Activated T-cell treated with anti-CD3 and anti-CD28 coated beads, Interleukin-2, amount 50 U/mL, for 24 hours (primary cell): ENCODE measurements at places on chromosomes 3 and 15.

DNA sequence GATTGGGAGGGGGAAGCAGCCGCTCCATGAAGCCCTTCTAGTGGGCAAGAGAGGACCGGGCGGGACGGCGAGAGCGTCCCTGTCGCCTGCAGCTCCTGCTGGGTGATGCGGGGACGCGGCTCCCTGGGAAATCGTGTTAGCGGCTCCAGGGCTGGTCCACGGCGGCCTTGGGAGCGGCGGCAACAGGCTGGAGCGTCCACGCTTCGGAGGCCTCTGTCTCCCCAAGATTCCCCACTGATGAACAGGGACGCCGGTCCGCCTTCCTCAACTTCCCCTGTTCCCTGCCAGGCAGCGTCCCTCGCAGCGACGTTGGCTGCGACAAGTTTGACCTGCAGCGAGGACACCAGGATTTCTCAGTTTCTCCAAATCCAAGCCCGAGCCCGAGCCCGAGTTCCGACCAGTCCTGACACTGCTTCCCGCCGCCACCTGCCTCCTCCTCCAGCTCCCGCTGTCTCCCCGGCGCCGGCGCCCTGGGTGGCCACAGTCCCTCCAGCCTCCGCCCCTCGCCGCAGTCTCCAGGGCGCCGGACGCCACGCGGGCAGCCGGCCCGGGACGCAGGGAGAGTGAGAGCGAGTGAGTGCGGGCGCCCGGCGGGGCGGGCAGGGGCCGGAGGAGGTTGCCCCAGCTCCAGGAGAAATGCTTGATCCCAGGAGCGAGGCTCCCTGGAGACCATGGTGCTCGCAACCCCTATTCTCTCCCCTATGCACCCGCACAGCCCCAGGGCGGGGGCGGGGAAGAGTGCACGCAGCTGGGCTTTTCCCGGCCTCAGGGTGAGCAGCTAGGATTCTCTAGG lies 78.1 kb upstream of the RNF7 start:
- DNase-seq, result no peak

- DNase-seq, result peak; percentile 90
Measured at GRCh38 chr3:36992806-36993325, at the start of gene EPM2AIP1. TSS of gene EPM2AIP1 (minus strand) at chr3:36993131. CDS start at chr3:36993077, 54 bp downstream.

DNA sequence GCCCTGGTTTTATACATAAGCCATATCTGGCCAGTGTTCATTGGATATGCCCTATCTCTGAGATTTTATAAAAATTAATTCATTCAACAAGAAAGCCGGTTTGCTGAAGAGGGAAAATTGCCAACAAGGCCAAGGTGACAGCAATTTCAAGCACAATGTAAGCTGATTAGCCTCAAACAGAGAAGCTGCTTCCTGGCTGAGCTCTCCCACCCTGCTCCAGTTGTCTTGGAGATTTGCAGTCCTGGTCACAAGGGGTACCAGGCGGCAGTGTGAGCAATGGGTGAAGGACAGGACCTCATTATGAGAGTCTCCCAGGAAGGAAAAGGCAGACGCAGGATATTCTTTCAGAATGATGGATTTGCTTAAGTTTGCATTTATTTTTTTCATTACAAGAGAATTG lies 5.4 kb upstream of the THSD4 start:
- no peak for DNase-seq

DNA sequence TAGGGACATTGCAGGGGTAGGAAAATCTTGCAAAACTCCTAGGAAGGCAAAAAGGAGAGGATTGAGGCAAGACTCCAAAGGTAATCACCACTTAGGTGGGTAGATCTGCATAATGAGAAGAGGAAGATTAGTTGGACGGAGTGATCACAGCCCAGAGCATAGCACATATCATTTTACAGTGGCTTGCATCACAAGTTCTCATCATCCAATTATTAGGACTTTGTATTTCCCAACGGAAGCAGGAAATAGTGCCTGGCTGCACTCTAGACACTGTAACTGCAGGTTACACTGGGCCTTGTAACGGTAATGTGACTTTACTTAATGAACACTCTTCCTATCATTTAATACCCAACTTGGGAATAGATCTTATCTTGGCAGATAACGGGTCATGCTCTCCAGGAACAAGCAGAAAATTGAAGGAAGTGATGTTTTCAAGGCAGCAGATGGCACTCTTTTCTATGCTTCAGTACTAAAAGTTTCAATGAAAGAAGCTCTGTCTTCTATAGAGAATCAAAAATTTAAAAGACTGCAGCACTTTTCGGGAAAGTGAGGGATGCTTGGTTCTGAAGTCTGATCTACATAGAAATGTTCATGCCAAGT lies 101.9 kb upstream of the KCNMB2 start:
- no peak for DNase-seq

- DNase-seq, result peak; percentile 42
Measured at GRCh38 chr3:169945313-169945712, 21.3 kb upstream of the SEC62 start.

DNA sequence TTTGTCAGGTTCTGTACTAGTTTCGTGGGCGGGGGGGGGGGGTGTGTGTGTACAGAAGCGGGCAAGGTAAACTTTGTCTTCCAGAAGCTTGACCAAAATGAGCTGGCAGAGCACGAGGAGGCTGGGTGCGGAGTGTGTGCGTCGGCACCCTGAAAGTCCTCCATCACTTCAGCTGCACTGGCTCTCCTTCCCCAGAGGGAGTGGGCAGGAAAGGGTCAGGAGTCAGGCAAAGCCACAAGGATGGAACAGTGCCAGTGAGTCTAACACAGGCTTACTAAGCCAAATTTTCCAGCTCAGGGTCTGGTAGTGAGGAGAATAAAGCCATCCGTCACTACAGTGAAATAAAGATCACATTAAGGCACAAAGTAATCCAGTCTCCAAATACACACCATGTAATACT lies 11.9 kb upstream of the SH3GL3 start:
- DNase-seq, result no peak

GRCh38 chr3:126854666-126855065 lies 128.2 kb upstream of the PLXNA1 start:
- no peak for DNase-seq

DNA sequence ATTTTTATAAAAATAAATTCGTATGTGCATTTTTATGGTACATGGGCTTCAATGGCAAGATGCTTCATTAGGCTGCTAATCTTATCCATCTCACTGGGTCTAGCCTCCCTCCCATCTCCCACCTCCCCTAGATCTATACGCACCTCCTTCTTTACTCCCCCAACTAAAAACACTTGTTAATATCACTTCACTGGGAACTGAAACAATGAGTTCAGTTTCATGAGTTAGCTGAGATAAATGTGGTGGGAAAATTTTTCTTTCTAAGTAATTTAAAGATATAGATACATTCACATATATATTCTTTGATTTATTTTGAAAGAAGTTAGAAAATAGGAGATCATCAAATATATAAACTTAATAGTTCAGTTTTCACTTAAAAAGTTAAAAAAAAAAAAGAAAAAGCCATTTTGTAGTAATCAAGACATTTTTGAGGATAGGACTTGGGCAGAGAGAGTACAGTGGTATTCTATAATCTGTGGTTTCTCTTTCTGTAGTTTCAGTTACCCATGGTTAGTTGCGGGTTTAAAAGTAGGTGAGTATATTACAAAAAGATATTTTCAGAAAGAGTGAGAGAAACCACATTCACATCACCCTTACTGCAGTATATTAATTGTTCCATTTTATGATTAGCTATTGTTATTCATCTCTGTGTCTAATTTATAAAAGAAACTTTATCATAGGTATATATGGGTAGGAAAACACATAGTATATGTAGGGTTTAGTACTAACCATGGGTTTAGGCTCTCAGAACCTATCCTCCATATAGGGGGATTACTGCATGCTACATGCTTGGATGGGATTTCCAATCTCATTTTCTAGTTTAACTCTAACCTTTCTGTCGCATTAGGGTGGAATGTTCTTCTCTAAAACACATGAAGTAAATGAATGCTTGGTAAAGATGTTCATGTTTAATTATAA lies 316.0 kb upstream of the CBLB start:
- no peak for DNase-seq

GRCh38 chr15:72006382-72006781 lies 111.6 kb downstream of the MYO9A start:
- no peak for DNase-seq

DNA sequence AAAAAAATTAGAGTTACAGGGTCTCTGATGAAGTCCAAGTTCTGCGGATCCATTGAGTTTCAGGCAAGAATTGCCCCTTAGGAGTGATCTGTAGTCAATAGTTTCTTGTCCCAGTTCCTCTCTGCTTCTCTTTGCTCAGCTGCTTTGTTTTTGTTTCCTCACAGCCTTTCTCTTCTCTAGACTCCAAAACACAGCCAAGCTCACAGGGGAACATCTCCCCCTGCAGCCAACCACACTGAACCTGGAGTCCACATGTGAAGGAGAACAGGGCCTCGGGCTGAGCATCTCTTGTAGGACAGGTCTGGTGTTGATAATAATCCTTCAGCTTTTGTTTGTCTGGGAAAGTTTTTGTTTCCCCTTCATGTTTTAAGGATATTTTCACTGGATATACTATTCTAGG lies 202.6 kb upstream of the ATP10A start:
- no peak for DNase-seq

GRCh38 chr15:51846463-51847230 lies 17.2 kb downstream of the TMOD3 start:
- no peak for DNase-seq

DNA sequence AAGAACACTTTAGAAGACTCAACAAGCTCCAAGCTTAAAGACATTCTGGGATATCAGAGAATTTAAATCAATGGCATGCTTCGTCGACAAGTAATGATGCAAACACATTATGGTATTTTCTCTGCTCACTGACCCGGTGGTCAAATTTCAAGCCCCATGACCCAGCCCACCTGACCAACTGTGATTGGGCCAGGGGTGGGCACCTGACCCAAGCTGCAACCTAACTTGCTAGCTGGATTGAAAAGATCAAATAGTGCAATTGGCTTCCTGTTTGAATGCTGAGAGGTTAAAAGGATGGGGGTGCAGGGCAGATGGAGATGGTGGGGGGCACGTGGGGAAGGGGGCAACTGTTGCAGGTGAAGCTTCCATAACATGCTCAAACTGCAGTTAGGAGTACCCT lies 250.4 kb downstream of the CLSTN2 start:
- no peak for DNase-seq

DNA sequence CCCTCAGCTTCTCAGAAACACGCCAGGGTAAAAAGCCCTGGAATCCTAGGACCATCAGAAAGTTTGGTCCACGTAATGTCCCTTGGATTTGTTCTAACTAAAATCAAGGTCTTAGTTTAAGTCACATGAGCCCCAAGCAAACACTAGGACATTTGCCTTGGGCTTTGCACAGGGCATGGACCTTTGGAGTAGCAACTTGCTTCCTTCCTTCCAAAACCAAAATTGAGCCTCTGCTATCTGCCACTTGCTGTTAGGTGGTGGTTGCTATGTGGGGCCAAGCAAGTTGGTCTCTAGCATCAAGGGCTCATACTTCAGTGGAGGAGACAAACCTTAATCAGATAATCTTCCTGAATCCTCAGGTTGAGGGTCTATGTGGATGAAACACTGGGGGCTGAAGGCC lies 4.0 kb upstream of the DAG1 start:
- DNase-seq, result no peak

DNA sequence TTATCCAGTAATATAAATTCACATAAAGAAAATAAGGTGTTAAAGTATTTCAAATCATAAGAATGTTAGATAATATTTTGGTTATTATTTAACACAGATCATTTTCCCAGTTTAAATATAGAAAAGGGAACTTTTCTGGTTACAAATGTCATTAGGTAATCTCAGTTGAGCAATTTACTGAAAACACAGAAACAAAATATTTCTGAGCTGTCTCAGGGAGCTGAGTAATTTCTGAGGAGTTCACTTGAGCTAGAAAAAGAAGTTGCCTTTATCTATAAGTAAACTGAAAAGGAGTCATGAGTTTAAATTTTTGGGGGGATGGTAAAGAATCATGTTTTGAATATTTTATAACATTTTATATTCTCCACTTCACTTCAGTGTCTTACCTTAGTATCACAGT lies 855.4 kb upstream of the ARPP21 start:
- DNase-seq, result no peak

GRCh38 chr3:71987828-71988227 lies 202.9 kb upstream of the PROK2 start:
- DNase-seq, result no peak

GRCh38 chr3:65483011-65483410 lies 555.7 kb downstream of the MAGI1 start:
- no peak for DNase-seq

- no peak for DNase-seq
Measured at GRCh38 chr3:141793476-141794260, 30.5 kb downstream of the GRK7 start.

DNA sequence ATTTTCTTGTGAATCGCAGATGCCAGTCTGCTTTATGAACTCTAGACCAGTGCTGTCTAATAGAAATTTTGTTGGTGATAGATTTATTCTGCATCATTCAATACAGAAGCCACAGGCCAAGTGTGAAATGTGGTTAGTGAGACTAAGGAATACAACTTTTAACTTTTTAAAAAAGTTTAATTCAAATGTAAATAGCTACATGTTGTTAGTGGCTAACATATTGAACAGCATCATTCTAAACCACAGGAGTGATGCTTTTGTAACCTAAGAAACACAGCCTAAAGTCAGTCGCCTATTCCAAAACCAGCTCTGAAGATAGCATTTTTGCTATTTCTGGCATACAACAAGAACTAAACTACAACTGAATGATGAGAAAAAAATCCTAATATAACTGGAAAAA lies 164.8 kb upstream of the CBLB start:
- no peak for DNase-seq

- DNase-seq, result peak; percentile 23
Measured at GRCh38 chr3:48408823-48409281, 21.0 kb downstream of the PLXNB1 start.

- no peak for DNase-seq
Measured at GRCh38 chr3:179304605-179305004, 18.2 kb upstream of the ZNF639 start.

DNA sequence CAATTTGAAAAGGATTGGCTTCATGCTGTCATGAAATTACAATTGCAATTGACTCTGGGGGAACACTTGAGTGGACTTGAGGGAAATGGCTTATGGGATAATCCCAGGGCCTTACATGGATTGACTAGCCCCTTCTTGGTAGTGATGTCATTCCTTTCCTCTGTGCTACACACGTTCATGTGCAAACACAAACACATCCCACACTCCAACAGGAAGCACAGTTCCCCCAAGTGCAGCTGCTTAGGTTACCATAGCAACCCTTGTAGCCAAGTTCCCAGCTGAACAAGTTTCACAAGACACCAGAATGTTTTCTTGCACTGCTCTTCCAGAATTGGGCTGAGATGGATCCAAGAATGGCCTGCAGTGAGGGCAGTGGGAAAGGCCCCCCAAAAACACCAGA lies 217.0 kb downstream of the ZNF621 start:
- no peak for DNase-seq

GRCh38 chr3:195080571-195081151 lies 190.3 kb downstream of the XXYLT1 start:
- DNase-seq, result no peak

GRCh38 chr15:84891339-84891738 lies 6.9 kb downstream of the SLC28A1 start:
- no peak for DNase-seq

DNA sequence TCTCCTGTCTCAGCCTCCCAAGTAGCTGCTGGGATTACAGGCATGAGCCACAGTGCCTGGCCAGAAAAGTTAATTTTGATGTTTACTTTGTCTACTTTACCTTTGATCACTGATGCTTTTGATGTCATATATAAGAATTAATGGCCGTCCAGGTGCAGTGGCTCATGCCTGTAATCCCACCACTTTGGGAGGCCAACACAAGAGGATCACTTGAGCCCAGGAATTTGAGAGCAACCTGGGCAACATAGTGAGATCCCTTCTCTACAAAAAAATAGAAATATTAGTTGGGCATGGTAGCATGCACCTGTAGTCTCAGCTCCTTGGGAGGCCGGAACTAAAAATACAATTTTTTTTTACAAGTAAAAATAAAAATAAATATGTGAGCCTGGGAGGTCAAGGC lies 6.8 kb upstream of the INO80 start:
- DNase-seq, result no peak

- DNase-seq, result no peak
Measured at GRCh38 chr3:63617391-63617790, 35.1 kb upstream of the SNTN start.
